CD4-positive, alpha-beta memory T cell (primary cell): ENCODE measurements at places on chromosomes 6 and 20.
A peak's percentile ranks its signal among the peaks of the same experiment; 100 is the strongest.

DNA sequence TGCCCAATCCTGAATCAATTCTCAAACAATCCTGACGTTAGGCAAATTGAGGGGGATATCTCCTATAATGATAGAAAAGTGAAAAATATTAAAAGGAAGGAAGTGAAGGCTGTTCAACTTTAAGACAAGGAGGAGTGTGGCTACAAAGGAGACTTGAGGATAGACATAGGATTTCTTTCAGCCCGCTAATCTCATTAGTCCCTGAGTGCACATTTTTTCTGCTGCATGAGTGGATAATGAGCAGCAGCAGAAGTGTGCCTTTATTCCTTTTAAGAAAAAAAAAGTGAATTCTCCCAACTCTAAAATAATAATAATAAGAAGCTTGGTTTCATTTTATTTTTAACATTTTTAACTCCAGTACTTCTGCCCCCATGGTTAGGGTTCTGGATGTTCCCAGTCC is 102.0 kb downstream of the SPTLC3 start:
- no peak for DNase-seq

DNA sequence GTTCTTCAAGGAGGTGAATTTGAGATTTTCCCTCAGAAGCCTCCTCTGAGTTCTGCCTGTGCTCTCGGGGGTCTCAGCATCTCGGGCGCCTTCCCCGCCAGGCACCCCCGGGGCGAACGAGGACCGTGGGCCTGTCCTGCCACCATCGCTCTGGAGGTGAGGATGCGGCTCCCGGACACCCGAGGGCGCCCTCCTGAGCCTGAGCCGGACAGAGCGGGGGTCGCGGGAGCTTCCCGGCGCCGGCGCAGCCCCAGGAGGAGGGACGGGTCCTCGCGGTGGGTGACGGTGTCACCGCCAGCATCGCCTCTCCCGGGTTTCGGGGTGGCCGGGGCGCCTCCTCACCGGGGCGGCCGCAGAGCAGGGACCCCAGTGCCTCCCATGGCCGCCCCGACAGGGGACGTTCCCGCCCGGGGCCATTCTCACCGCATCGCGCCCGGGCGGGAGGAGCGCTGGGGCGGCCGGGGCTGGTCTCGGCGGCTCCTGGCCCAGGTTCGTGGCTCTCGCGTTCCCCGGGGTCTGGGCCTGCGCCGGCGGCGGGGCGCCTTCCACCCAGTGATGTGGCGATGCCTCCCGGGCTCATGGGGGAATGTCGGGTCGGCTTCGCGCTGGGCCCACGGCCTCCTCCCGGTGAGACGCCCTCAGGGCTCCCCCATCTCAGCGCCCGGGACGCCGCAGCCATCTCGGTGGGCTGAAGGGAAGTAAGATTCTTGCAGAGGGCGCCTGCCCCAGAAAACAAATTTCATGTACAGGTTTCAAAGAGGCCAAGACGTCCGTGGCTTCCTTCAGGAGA is 210.5 kb downstream of the ERMARD start:
- DNase-seq, result no peak

GRCh38 chr6:42255050-42255449 is 37.4 kb upstream of the MRPS10 start:
- DNase-seq, result no peak

DNA sequence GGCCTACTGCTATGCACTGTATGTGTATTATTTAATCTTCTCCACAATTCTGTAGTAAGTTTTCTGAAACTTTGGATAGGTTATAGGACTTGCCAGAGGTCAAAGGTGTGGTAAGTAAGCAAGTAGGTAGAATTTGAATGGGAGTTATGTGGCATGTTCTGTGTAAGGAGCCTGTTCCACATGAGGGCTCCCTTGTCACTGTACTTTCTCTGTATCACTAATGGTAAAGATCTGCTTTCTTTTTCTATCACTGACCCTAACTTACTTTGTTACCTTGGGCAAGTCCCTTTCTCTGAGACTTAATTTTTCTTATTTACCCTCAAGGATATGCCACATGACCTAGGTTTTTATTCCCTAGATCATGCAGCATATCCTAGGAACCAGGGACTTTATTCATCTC is 50.3 kb downstream of the EIF2S2 start:
- DNase-seq, result no peak

DNA sequence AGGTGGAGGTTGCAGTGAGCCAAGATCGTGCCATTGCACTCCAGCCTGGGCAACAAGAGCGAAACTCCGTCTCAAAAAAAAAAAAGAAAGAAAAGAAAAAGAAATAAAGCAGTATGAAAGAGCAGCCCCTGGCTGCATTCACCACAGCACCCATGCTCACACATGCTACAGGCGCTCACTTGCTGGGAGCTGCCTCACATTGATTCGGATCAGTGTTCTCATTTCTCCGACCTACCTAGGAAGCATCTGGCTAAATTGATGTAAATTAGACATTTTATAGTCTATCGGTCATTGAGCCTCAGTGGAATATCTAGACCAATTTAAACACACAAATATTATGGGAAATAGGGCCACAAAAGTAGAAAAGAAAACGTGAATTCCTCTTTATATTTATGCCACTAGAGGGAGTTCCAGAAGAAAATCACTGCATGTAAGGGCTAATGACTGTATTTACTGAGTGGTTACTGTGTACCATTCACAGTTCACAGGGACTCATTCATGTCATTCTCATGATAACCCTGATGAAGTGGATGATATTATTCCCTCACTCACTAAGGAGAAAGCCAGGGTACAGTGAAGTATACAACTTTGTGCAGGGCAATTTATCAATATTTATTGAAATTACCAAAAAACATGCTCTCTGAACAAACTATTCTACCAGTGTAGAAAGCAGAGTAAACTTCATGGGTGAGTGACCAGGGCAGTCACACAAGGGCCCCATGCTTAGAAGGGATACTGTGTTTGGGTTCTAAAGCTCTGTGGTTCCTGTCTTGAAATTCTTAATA is 5.3 kb upstream of the MOG start:
- peak; percentile 47 for DNase-seq

- peak; percentile 19 for DNase-seq
These were observed 88.7 kb downstream of the ARHGAP18 start for GRCh38 chr6:129621252-129621651.

DNA sequence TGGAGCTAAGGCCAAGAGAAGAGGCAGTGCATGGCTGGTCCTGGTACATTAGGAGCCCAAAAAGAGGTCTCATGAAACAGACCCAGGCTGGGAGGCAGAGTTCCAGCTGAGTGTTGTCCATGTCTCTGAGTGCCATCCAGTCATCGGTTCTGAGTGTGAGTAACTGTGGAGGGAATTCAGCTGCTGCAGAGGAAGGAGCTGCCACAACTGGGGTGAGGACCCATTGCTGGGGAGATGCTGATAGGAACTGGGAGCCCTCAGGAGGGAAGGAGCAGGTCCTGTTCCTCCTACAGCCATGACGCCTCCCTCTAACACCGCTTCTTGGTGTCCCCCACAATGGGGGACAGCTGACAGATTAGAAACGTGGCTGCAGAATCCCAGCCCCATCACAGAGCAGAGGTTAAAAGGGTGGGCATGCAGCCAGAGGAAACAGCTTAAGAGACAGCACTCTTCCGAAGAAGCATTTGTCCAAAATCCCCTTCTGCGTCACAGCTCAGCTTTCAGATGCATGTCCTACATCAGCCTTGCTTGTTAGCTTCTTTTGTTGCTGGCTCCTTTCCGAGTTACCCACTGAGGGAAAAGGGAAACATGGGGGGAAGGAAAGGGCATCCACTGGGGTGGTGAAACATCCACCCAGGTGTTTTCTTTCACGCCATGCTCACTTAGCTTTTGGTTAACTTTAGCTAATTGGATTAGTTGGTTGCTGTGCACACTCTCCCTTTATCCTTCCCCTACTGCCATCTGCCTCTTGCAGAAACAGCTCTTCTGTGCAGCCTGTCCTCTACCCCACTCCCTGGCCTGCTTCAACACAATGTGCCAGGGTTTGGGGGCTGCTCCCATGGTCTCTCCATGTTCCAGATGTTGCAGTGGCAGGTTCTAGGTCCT is 239.2 kb downstream of the SYNDIG1 start:
- DNase-seq, result no peak

GRCh38 chr6:13005994-13006393 is 289.4 kb downstream of the PHACTR1 start:
- no peak for DNase-seq

- no peak for DNase-seq
These were observed at the start of gene RNF217 for GRCh38 chr6:124961777-124962638. RNF217 (plus strand) TSS chr6:124962437; CDS start chr6:124962545, 108 bp downstream.

DNA sequence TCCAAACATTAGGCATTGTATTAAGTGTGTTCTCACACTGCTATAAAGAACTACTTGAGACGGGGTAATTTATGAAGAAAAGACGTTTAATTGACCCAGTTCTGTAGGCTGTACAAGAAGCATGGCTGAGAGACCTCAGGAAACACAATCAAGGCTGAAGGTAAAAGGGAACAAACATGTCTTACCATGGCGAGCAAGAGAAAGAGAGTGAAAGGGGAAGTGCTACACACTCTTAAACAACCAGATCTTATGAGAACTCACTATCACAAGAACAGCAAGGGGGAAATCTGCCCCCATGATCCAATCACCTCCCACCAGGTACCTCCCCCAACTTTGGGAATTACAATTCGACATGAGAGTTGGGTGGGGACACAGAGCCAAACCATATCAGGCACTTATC is 86.6 kb upstream of the TOP1 start:
- DNase-seq, result no peak

DNA sequence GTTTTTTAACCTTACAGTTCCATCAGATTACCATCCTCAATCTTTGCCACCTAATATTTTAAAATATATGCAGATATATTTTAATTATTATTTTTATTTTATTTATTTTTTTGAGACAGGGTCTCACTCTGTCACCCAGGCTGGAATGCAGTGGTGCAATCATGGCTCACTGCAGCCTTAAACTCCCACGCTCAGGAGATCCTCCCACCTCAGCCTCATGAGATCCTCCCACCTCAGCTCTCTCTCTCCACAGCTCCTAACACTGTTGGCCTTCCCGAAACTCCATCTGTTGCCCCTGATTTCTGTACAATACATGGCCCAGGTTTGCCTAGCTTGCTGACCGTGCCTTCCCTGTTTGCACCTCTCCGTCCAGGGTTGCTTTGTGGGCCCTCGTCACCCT is 4.4 kb upstream of the TAB2 start:
- DNase-seq, result no peak

- DNase-seq, result no peak
These were observed 5.0 kb downstream of the CPXM1 start for GRCh38 chr20:2795451-2795850.
